GDM1 (cell line): ENCODE measurements at places on chromosomes 6 and 20.

GRCh38 chr6:70351461-70351860 is 48.6 kb upstream of the COL9A1 start:
- DNase-seq = no peak

DNA sequence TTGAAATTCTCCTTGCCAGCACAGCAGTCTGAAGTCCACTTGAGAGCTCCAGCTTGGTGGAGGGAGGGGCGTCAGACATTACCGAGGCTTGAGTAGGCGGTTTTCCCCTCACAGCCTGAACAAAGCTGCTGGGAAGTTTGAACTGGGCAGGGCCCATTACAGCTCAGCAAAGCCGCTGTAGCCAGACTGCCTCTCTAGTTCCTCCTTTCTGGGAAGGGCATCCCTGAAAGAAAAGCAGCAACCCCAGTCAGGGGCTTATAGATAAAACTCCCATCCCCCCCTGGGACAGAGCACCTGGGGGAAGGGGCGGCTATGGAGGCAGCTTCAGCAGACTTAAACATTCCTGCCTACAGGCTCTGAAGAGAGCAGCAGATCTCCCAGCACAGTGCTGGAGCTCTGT is 325.3 kb downstream of the GJA1 start:
- no peak for DNase-seq

DNA sequence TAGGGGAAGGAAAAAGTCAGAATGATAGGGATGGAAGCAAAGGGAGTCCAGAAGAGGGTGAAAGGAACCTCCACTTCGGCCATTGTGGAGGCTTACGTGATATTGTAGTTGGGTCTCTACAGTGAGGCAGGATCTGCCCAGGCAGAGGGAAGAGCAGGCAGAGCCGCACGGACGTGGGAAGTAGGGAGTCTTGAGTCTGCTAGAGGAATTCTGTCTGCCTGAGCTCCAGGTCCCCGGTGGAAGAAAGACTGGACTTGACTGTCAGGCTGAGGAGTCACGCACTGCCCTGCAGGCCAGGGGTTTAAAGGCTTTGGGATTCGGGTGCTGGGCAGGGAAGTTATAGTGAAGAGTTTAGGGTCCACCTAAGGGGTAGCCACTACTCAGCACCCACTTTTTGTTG is 16.4 kb downstream of the TGM6 start:
- no peak for DNase-seq

- DNase-seq = no peak
These were observed 9.9 kb upstream of the ECT2L start for GRCh38 chr6:138785980-138786379.

GRCh38 chr6:122268394-122268793 is 131.1 kb upstream of the HSF2 start:
- DNase-seq = no peak

- DNase-seq = no peak
These were observed 3.5 kb downstream of the TUBB1 start for GRCh38 chr20:59022754-59023153.

DNA sequence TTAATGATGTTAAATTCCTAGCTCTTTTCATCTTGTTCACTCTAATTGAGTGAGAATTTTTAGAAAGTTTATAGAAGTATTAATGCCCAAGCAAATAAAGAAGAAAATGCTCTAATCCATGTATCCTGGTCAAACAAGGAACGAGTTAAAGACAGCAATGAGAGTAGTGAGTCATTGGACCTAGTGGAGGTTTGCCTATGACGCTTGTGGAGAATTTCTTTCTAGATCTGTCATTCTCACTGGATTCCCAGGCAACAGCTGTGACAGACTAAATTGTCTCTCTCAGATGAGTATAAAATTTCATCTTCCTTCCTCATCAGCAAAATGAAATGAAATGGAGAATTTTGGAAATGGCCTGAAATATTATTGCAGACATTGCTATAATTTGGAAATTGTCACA is 127.9 kb downstream of the COL19A1 start:
- DNase-seq = no peak

DNA sequence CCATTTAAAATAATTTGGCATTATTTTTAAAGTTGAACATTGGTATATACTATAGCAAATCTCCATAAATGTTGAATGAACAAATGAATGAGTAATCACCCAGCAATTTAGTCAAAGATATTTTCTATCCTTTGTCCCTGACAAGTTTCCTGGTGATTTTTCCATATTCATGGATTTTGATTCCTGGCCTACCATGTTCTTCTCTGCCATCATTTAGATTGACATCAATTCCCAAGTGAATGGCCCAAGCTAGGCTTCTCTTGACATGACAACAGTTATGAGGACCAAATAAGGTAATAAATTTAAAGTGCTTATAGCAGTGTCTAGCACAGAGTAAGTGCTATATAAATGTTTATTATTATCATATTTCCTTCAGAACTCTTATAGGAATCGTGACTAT is 120.1 kb upstream of the ADGRF1 start:
- no peak for DNase-seq

DNA sequence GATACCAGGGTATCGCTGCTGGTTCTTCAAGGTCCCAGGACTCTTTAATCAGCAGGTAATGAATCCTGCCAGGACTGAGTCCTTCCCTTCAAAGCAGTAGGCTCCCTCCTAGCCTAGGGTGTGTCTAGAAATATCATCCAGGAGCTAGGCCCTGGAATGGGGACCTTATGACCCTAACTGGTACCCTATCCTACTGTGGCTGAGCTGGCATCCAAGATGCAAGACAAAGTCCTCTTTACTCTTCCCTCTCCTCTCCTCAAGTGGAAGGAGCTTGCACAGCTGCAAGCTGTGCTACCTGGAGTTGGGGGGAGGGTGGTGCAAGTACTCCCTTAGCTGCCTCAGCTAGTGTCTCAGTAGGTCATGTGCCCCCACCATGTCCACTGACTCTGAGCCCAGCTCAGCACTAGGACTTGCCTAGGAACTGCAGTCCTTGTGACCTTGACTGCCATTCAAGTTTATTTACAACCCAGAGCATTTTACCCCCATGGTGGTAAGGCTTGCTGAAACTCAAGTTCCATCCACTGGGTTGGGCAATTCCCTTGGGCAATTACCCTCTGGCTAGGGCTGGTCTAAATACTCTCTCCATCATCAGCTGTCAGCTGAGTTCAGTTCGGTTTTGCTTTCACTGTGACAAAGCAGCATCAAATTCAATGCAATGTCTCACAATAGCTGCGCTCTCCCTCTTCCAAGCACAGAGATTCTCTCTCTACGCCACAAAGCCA is 48.4 kb upstream of the TOP1 start:
- no peak for DNase-seq

DNA sequence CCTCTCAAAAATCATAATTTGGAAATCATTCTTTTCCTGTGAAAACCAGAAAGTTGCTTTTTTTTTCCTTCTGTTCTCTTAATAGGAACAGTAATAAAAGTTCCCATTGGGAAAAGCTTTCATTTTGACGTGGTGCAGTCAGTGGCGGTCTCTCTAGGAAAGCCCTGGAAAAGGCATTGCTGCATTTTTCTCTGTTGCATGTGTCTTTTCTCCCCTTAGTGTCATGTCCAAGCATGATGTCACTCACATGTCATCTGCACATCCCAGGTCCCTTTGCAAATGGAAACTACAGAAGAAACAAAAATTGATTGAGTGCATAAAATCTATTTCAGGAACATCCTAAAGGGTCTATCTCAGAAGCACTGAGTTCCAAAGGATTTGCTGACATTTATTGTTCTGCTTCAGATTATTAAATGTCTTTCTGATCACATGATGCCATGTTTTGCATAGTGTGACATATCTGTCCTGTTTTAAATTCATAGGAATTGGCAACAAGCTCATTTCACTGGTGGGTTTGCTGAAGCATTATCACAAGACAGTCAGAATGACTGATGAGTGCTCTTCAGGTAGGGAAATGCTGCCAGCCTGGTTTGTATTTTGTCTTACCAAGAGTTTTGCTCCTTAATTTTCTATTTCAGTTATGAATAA is 208.7 kb downstream of the SOX4 start:
- no peak for DNase-seq

DNA sequence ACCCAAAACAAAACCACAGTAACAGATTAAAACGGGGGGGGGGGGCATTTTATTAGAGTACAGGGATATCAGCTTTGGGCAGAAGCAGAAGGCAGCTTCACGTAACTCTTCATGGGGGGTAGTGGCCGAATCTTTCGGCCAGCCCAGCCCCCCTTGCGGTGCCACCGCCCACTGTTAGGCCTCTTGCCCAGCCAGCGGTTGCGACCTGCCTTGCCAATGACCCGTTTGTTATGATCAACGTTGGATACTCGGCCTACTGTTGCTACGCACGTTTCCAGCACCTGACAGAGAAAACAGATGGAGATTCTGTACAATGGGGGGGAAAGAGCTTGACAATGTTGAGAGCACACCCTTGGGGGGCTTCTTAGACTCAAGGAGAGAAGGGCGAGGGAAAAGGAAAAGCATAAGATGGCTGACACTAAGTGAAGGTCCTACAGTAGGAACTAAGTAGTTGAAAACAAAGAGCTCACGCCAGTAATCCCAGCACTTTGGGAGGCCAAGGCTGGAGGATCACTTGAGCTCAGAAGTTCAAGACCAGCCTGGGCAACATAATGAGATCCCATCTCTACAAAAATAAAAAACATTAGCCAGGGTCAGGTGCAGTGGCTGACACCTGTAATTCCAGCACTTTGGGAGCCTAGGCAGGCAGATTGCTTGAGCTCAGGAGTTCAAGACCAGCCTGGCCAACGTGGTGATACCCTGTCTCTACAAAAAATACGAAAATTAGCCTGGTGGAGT is 724 bp upstream of the CUL7 start:
- no peak for DNase-seq

GRCh38 chr6:106670236-106670635 is 40.9 kb downstream of the QRSL1 start:
- no peak for DNase-seq

- DNase-seq = no peak
These were observed 49.4 kb upstream of the SCGN start for GRCh38 chr6:25602674-25602982.

- no peak for DNase-seq
These were observed 31.1 kb downstream of the EPM2A start for GRCh38 chr6:145704143-145704781.

GRCh38 chr6:33490621-33491020 is 36.2 kb downstream of the ZBTB9 start:
- DNase-seq = no peak

- DNase-seq = no peak
These were observed 1343.3 kb upstream of the GJE1 start for GRCh38 chr6:140789466-140789865.

- DNase-seq = peak; percentile 21
These were observed 17.5 kb downstream of the MRPS18A start for GRCh38 chr6:43669922-43670622.

DNA sequence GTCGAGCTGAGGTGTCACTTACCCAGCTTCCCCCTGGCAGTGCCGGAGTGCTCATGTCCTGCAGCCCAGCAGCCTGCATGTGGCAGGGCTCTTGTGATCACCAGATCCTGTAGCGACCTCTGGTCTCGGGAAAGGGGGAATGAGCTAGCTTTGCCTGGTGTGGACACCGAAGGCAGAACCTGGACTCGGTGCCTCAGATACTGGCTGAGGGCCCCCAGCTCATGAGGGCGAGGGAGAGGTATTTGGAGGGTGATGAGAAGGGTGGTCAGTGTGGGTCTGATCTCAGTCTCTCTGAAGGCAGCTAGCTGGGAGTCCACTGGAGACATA is 26.3 kb downstream of the SUN5 start:
- no peak for DNase-seq

GRCh38 chr6:88982720-88983119 is 19.3 kb upstream of the RNGTT start:
- DNase-seq = peak; percentile 19

- no peak for DNase-seq
These were observed 81.0 kb upstream of the JAG1 start for GRCh38 chr20:10754824-10755223.
